ENCODE measurements at places on chromosomes 7 and 10.
A peak's percentile ranks its signal among the peaks of the same experiment; 100 is the strongest.

- H3K36me3 ChIP-seq, result no peaks in the 10 kb centered on the region
- H3K27me3 ChIP-seq, result no peaks in the 10 kb centered on the region
- H3K27ac ChIP-seq, result no peak overlapping the region
- no peak for DNase-seq
Measured at GRCh38 chr7:48424731-48425130, 253.5 kb downstream of the ABCA13 start.

GRCh38 chr7:135519871-135520270 is 10.0 kb upstream of the CNOT4 start:
- DNase-seq, result no peak
- H3K4me3 ChIP-seq, result no peak overlapping the region
- no peaks in the 10 kb centered on the region for H3K36me3 ChIP-seq
- H3K4me1 ChIP-seq, result no peaks in the 10 kb centered on the region
- H3K27ac ChIP-seq, result no peak overlapping the region
- no peaks in the 10 kb centered on the region for H3K27me3 ChIP-seq

DNA sequence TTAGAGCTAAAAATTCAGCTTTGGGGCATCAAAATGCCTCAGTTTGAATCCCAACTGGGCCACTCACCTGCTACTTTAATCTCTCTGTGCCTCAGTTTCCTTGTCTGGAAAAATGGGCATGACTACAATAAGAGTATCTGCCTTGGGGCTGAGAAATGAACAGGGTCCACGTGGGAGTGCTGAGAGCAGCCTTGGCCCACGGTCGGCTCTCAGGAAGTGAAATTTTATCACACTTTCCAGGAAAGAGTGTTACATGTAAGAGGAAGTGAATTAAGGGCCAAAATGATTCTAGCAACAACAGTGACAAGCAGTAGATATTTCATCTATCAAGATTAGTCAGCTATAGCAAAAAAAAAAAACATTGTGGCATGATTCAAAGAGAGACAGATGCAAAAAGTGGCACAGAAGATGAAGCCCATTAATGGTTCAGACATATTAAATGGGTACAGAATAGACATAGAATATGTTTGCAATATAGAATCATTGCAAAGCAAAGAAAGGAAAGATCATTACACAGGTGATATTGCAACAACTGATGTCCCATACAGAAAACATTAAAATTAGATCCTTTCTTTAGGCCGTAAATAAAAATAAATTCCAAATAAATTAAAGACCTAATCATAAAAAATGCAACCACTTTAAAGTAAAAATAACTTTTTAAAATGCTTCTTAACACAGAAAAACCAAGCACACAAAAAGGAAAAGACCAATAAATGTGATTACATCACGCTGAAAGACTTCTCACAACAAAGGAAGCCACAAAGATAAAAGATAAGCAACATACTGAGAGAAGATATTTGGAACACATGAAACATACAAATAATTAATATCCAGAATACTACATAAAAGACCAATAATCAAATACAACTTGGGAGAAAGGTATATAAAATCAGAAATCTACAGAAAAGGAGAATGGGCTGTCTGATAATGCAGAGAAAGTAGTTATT is 4.3 kb downstream of the TMEM273 start:
- no peaks in the 10 kb centered on the region for H3K36me3 ChIP-seq
- peaks cover 6% of the 10 kb centered on the region for H3K4me1 ChIP-seq
- no peaks in the 10 kb centered on the region for H3K27me3 ChIP-seq

- no peak overlapping the region for H3K27ac ChIP-seq
- no peak overlapping the region for H3K4me3 ChIP-seq
- DNase-seq, result no peak
- H3K27me3 ChIP-seq, result no peaks in the 10 kb centered on the region
- H3K36me3 ChIP-seq, result no peaks in the 10 kb centered on the region
Measured at GRCh38 chr10:117960345-117960935, 86.3 kb downstream of the RAB11FIP2 start.

GRCh38 chr7:70638158-70639107 is 493.5 kb upstream of the GALNT17 start:
- no peak overlapping the region for H3K27ac ChIP-seq
- H3K36me3 ChIP-seq, result no peaks in the 10 kb centered on the region
- H3K4me1 ChIP-seq, result no peaks in the 10 kb centered on the region
- no peak overlapping the region for H3K4me3 ChIP-seq

- no peaks in the 10 kb centered on the region for H3K36me3 ChIP-seq
- no peaks in the 10 kb centered on the region for H3K27me3 ChIP-seq
- H3K4me3 ChIP-seq, result peak overlapping the region; percentile 8
- DNase-seq, result peak; percentile 33
Measured at GRCh38 chr10:69092959-69093850, 5.3 kb downstream of the SRGN start.

DNA sequence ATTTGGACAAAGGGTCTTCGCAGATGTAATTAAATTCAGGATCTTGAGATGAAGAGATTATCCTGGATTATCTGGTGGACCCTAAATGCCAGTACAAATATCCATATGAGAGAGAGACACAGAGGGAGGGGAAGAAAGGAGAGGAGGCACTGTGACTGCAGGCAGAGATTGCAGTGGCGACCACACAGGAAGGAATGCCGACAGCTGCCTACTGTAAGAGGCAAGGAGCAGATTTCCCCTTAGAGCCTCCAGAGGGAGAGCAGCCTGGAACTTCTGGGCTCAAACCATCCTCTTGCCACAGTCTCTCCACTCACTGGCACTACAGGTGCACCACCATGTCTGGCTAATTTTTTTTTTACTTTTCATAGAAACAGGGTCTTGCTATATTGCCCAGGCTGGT is 152.3 kb downstream of the SDK1 start:
- H3K27ac ChIP-seq, result no peak overlapping the region
- H3K36me3 ChIP-seq, result no peaks in the 10 kb centered on the region
- H3K4me3 ChIP-seq, result no peak overlapping the region

- DNase-seq, result no peak
- no peaks in the 10 kb centered on the region for H3K27me3 ChIP-seq
- H3K4me1 ChIP-seq, result peaks cover 31% of the 10 kb centered on the region
- no peaks in the 10 kb centered on the region for H3K36me3 ChIP-seq
- H3K27ac ChIP-seq, result no peak overlapping the region
Measured at GRCh38 chr10:103543617-103544525, 50.4 kb downstream of the NEURL1 start.

DNA sequence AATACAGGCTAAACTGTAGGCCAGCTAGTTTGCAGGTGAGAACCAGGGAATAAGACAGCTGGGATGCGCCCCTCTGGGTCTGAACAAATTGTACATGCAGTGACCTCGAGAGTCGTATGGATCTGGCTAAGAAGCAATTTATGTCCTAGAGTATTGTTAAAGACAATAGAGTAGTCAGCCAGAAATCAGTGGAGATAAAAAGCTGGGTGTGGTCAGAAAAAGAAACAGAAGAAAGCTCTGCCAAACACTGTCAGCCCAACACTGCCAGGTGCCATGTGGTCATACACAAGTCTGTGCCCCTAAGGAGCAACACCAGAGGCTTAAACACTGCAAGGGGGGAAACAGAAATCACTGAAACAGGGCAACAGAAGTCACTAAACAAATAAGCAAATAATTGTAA is 62.2 kb downstream of the CNOT4 start:
- H3K4me1 ChIP-seq, result peaks cover 21% of the 10 kb centered on the region
- H3K27me3 ChIP-seq, result no peaks in the 10 kb centered on the region
- no peaks in the 10 kb centered on the region for H3K36me3 ChIP-seq
- no peak overlapping the region for H3K4me3 ChIP-seq
- no peak overlapping the region for H3K27ac ChIP-seq

- H3K4me3 ChIP-seq, result no peak overlapping the region
- no peaks in the 10 kb centered on the region for H3K27me3 ChIP-seq
- no peak for DNase-seq
- no peaks in the 10 kb centered on the region for H3K36me3 ChIP-seq
Measured at GRCh38 chr7:80879849-80880248, 39.0 kb downstream of the SEMA3C start.

- no peaks in the 10 kb centered on the region for H3K27me3 ChIP-seq
- no peak overlapping the region for H3K27ac ChIP-seq
- no peaks in the 10 kb centered on the region for H3K36me3 ChIP-seq
- no peak overlapping the region for H3K4me3 ChIP-seq
Measured at GRCh38 chr7:29464753-29465152, 98.9 kb upstream of the PRR15 start.

DNA sequence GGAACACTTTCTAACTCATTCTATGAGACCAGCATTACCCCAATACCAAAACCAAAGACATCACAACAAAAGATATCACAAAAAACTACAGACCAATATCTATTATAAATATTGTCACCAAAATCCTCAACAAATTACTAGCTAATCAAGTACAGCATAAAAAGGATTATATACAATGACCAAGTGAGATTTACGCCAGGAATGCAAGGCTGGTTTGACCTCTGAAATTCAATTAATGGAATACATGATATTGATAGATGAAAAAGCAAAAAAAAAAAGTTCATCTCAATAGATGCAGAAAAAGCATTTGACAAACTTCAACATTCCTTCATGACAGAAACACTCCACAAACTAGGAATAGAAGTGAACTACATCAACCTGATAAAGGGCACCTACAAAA is 175.3 kb downstream of the LCOR start:
- no peak for DNase-seq
- H3K4me1 ChIP-seq, result no peaks in the 10 kb centered on the region
- H3K36me3 ChIP-seq, result no peaks in the 10 kb centered on the region
- no peaks in the 10 kb centered on the region for H3K27me3 ChIP-seq

- peaks cover 28% of the 10 kb centered on the region for H3K36me3 ChIP-seq
- no peak overlapping the region for H3K4me3 ChIP-seq
- DNase-seq, result no peak
- no peaks in the 10 kb centered on the region for H3K4me1 ChIP-seq
- H3K27ac ChIP-seq, result no peak overlapping the region
- no peaks in the 10 kb centered on the region for H3K27me3 ChIP-seq
Measured at GRCh38 chr10:111017098-111017497, 59.7 kb upstream of the ADRA2A start.

DNA sequence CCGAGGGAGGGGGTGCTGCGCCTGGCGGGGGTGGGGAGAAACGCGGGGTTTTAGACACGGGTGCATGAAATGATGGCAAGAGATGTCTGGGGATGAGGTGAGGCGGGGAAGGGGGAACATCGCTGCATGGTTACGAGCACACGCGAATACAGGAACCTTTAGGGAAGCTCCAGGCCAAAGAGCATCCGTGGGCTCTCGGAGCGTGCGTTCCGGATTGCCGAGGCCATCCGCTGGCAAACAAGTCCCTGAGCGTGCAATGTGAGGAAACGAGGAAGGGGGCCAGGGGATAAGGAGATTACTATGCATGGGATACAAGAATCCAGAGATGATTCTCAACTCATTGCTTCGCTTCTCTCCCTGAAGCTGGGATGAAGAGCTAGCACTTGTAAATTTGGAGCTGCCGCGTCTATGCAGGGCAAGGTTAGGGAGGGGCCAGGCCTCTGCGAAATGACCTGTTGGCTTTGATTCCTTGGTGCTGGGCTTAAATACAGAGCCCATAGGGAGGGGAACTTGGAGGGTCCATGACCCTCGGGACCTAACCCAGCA is 520 bp upstream of the WNT2 start:
- H3K4me1 ChIP-seq, result peaks cover 3% of the 10 kb centered on the region
- H3K4me3 ChIP-seq, result peak overlapping the region; percentile 58
- DNase-seq, result no peak
- peaks cover 9% of the 10 kb centered on the region for H3K27me3 ChIP-seq
- no peak overlapping the region for H3K27ac ChIP-seq

GRCh38 chr7:22728401-22729029 is 1.5 kb downstream of the IL6 start:
- H3K27ac ChIP-seq, result no peak overlapping the region
- H3K36me3 ChIP-seq, result peaks cover 5% of the 10 kb centered on the region
- H3K4me1 ChIP-seq, result peaks cover 24% of the 10 kb centered on the region
- H3K4me3 ChIP-seq, result peak overlapping the region; percentile 60
- no peak for DNase-seq

DNA sequence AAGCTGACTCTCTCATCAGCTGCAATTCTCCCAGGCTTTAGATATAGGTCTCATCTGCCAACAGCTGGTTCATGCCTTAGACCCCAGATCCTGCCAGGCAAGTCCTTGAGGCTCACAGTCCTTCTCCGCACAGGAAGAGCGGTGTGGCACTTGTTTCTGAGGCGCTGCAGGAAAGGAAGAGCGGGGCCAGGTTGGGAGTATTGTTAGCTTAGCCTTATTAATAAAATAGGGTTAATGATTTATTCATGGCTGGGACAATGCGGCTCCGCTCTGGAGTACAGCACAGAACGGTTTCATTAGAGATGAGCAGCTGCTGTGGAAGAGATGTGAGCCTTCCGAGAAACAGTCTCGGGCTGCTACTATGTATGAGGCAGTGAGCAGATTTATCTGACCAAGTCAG is 78.1 kb downstream of the FZD1 start:
- H3K4me3 ChIP-seq, result no peak overlapping the region
- no peaks in the 10 kb centered on the region for H3K27me3 ChIP-seq
- H3K27ac ChIP-seq, result no peak overlapping the region
- DNase-seq, result no peak
- H3K4me1 ChIP-seq, result no peaks in the 10 kb centered on the region

DNA sequence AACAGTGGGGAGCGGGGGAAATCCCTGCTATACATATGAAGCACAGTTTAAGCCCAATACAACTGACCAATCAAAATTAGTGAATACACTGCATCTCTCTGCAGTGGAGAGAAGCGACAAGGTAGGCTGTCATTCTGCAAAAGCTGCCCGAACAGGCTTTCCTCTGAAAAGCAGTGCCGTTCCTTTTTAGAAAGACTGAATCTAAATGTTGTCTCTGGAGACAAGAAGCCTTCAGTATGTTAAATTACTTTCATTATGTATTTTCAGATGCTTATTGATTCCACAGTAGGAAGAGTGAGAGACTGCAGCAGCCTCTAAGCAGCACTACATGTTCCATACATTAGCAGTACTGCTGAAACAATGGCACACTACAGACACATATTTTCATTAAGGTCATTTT is at the start of gene GPR22:
GPR22 (plus strand) TSS at position 129 of the 400 bp plus-strand sequence. CDS start 4,004 bp downstream, outside the sequence.
- no peaks in the 10 kb centered on the region for H3K4me1 ChIP-seq
- H3K27me3 ChIP-seq, result no peaks in the 10 kb centered on the region
- no peak within 1 kb of the TSS for H3K27ac ChIP-seq
- H3K36me3 ChIP-seq, result no peaks in the 10 kb centered on the region
- no peak for DNase-seq
- H3K4me3 ChIP-seq, result no peak within 1 kb of the TSS

GRCh38 chr7:128347647-128348097 is 4.0 kb upstream of the RBM28 start:
- no peaks in the 10 kb centered on the region for H3K27me3 ChIP-seq
- DNase-seq, result peak; percentile 58
- no peaks in the 10 kb centered on the region for H3K36me3 ChIP-seq
- H3K4me1 ChIP-seq, result peaks cover 5% of the 10 kb centered on the region
- H3K27ac ChIP-seq, result no peak overlapping the region
- H3K4me3 ChIP-seq, result no peak overlapping the region
